ENCODE measurements at places on chromosomes 4 and X. TPM values are rescaled to one million over a fixed set of nuclear protein-coding genes. Genes with fewer than 3 reads are reported as not detected.

TBX22 gene
- total RNA-seq: not detected

IQCM gene
- total RNA-seq: not detected

CXCL8 gene
- 122 TPM for total RNA-seq

FAM184B gene
- 0.67 TPM for total RNA-seq

IL21 gene
- not detected for total RNA-seq

MTMR8 gene
- 2.5 TPM for total RNA-seq

H2BW2 gene
- not detected for total RNA-seq

INTU gene
- 3.8 TPM for total RNA-seq

NXF2B gene
- total RNA-seq: not detected

SHROOM2 gene
- 12.8 TPM for total RNA-seq

CFP gene
- total RNA-seq: 0.33 TPM

GLUD2 gene
- 9.3 TPM for total RNA-seq

SRPX gene
- 226 TPM for total RNA-seq

CLCN5 gene
- 28.0 TPM for total RNA-seq

ASB9 gene
- total RNA-seq: 15.0 TPM

ZAR1 gene
- total RNA-seq: not detected

PPARGC1A gene
- 5.2 TPM for total RNA-seq

TMSB15A gene
- 7.2 TPM for total RNA-seq

TMEM156 gene
- not detected for total RNA-seq

DDIT4L gene
- 9.5 TPM for total RNA-seq

RBM46 gene
- 0.36 TPM for total RNA-seq

GYG2 gene
- 36.6 TPM for total RNA-seq

ANKRD50 gene
- 26.3 TPM for total RNA-seq

SYN1 gene
- not detected for total RNA-seq

SOWAHB gene
- total RNA-seq: not detected

RNF175 gene
- total RNA-seq: not detected

TBCK gene
- 67.6 TPM for total RNA-seq

All from melanocyte of skin (primary cell).